ENCODE measurements at places on chromosomes 2 and 18. TPM values are rescaled to one million over a fixed set of nuclear protein-coding genes. Genes with fewer than 3 reads are reported as not detected.
A peak's percentile ranks its signal among the peaks of the same experiment; 100 is the strongest.

The IGFBP2 gene
- total RNA-seq, result 33.5 TPM

The SH3RF3 gene
- total RNA-seq, result 0.47 TPM

The NMUR1 gene
- total RNA-seq, result not detected

GRCh38 chr2:71130905-71131244 lies 441 bp downstream of the MPHOSPH10 start:
- no peak overlapping the region for H3K27ac ChIP-seq
- no peak for DNase-seq
- peaks cover 11% of the 10 kb centered on the region for H3K36me3 ChIP-seq

- no peaks in the 10 kb centered on the region for H3K36me3 ChIP-seq
- no peak overlapping the region for H3K4me3 ChIP-seq
- no peak overlapping the region for H3K27ac ChIP-seq
- DNase-seq, result no peak
- peaks cover 3% of the 10 kb centered on the region for H3K27me3 ChIP-seq
- H3K4me1 ChIP-seq, result no peaks in the 10 kb centered on the region
These were observed 97.7 kb downstream of the SOCS6 start for GRCh38 chr18:70386582-70386981.

GRCh38 chr2:11778923-11779757 lies 32.7 kb downstream of the LPIN1 start:
- no peaks in the 10 kb centered on the region for H3K27me3 ChIP-seq
- peak overlapping the region; percentile 74 for H3K4me3 ChIP-seq
- H3K27ac ChIP-seq, result peak overlapping the region; percentile 55
- H3K36me3 ChIP-seq, result peaks cover 62% of the 10 kb centered on the region

The SLC25A52 gene
- total RNA-seq, result not detected

DNA sequence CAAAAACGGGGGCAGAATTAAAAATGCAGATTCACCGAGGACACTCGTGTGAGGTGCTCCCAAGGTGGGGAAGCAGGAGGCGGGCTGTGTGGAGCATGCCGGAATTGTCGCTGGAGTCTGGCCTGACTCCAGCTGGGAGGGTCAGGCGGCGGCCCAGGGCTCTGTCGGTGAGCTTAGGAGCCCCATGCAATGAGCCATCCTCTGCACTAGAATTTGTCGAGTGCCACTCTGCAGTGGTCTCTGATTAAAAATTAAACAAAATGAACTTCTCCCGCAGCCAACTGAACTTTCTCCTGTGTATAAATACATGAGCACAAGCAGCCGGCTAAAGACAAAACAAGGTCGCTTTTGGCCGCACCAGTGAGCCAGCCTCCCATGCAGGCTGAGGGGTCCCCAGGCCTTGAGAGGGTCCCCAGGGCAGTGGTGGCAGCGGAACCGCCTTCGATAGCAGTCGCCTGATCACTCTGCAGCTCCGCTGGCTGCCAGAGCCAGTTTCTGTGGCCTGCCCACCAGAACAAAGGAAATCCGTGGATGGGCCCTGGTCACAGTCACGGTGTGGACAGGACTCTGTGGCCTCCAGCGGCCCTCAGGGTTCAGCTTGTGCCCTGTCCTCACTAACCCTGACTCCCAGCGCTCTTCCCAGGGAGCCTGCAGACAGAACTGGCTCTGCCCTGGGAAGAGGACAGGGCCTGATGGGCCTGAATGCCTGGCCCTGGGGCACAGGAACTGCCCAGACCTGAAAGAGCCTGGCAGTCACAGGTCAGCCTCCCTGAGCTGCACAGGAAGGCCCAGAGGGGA lies 201.3 kb downstream of the EIPR1 start:
- no peak for DNase-seq
- no peak overlapping the region for H3K27ac ChIP-seq
- H3K4me1 ChIP-seq, result no peaks in the 10 kb centered on the region

DNA sequence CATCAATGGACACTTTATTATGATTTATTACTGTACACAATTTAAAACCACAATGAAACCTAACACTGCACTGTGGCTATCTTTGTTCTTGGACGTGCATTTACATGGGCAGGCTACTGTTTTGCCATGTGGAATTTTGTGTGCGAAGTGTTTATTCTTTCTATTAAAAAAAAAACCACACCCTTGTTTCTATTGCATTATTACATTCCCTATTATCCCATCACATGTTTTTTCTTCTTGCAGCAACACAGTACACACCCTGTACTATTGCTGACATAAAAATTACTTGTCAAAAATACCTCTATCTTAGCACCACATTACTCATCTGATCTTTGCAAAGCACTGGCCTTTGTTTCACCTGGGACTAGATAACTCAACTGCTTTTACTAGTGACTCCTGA lies 1.5 kb downstream of the RNF152 start:
- no peak for DNase-seq
- H3K27ac ChIP-seq, result no peak overlapping the region
- H3K36me3 ChIP-seq, result no peaks in the 10 kb centered on the region
- H3K4me3 ChIP-seq, result no peak overlapping the region

DNA sequence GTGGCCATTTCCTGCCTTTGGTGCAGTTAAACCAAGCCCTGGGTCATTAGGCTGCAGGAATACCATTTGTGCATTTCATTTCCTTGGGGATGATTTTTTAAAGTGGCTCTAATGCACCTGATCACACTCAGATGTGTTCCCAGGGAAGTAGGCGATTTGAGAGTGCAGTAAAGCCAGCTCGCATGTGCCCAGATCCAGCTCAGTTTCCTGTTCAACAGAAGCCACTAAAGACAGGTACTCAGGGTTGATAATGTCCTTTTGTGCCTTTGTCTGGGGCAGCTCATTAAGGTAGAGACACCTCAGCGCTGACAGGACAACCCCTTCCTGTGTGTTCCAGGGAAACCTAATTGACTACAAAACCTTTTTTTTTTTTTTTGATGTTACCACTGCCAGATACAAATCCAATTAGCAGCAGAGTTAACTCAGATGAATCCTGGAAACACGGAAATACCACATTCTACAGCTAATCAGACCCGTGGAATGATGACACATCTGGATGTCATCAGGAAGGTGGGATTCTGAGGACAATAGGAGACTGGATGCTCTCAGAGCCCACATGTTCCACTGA lies 15.2 kb upstream of the CHRNA1 start:
- H3K4me1 ChIP-seq, result peaks cover 47% of the 10 kb centered on the region
- peak overlapping the region; percentile 95 for H3K27ac ChIP-seq
- peak overlapping the region; percentile 70 for H3K4me3 ChIP-seq

GRCh38 chr2:72340665-72341064 lies 193.0 kb upstream of the CYP26B1 start:
- H3K27ac ChIP-seq, result no peak overlapping the region
- H3K27me3 ChIP-seq, result no peaks in the 10 kb centered on the region
- H3K4me3 ChIP-seq, result no peak overlapping the region
- no peak for DNase-seq
- H3K4me1 ChIP-seq, result no peaks in the 10 kb centered on the region

The CRACDL gene
- 0.12 TPM for total RNA-seq

- H3K4me3 ChIP-seq, result no peak overlapping the region
- H3K36me3 ChIP-seq, result no peaks in the 10 kb centered on the region
These were observed 10.4 kb downstream of the MYT1L start for GRCh38 chr2:2320486-2321199.

DNA sequence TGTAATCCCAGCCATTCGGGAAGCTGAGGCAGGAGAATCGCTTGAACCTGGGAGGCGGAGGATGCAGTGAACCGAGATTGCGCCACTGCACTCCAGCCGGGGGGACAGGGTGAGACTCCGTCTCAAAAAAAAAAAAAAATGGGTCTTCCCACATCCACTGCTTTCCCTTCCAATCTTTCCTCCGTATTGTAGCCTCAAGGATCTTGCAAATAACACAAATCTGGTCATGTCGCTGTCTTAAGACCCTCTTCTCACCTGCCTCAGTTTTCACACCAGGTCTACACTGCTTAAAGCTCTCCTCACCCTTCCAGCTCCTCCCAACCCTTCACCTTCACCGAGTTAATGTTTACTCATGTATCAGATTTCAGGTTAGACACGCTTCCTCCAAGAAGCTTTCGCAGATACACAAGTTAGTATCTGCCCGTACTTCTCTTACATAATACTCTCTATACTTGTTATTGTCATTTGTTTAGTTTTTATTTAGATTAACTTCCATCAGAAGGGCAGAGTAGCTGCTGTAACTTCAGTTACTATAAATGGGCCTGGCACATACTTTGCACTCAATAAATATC lies 1.5 kb downstream of the IER3IP1 start:
- no peak overlapping the region for H3K27ac ChIP-seq
- H3K27me3 ChIP-seq, result peaks cover 2% of the 10 kb centered on the region
- H3K4me1 ChIP-seq, result peaks cover 2% of the 10 kb centered on the region
- no peak overlapping the region for H3K4me3 ChIP-seq
- peaks cover 4% of the 10 kb centered on the region for H3K36me3 ChIP-seq

DNA sequence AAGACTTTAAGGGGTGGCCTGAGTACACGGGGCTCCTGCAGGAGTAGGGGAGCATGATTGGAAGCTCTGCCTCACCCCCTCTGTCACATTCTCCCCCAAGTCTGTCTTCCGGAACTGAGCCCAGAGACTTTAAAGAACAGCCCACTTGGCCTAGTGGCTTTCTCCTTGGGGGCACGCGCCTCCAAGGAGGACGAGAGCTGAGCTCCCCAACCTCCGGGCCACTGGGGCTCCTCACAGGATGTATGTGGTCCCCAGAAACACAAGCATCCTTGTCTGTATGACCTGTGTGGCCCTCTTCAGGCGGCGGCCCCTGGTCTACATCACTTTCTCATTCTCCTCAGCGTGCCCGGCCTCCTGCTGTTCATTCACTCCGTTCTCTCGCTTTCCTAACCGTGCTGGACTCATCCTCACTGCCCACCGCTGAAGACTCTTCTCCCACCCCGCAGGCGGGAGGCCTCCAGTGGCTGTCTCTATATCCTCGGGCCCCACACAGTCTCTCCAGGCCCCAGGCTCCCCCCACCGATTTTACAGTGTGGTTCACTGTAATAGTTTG lies 23.7 kb downstream of the KCNF1 start:
- H3K27me3 ChIP-seq, result no peaks in the 10 kb centered on the region
- H3K27ac ChIP-seq, result no peak overlapping the region
- DNase-seq, result no peak
- H3K36me3 ChIP-seq, result no peaks in the 10 kb centered on the region
- H3K4me3 ChIP-seq, result no peak overlapping the region
- no peaks in the 10 kb centered on the region for H3K4me1 ChIP-seq

The COL4A3 gene
- total RNA-seq, result not detected

DNA sequence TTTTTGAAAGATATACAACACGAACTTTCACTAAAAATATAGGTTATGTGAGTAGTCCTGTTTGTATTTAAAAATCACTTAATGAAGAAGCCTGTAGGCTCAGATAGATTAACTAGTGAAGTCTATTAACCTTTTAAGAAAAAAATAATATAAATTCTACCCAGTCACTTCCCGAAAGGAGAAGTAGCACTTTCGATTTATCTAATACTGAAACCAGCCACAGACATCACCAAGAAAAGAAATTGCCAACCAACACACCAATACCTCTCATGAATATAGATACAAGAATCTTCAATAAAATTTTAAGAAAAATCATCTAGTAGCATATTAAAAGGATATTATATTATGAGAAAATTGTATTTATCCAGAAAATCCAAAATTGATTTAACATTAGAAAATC lies 160.5 kb downstream of the GALNT13 start:
- no peaks in the 10 kb centered on the region for H3K4me1 ChIP-seq
- H3K27ac ChIP-seq, result no peak overlapping the region
- no peak overlapping the region for H3K4me3 ChIP-seq
- no peak for DNase-seq
- H3K27me3 ChIP-seq, result no peaks in the 10 kb centered on the region

The HOXD12 gene
- total RNA-seq, result not detected

GRCh38 chr2:233413559-233414272 lies 59.4 kb downstream of the DGKD start:
- no peak overlapping the region for H3K4me3 ChIP-seq
- no peak for DNase-seq
- peaks cover 49% of the 10 kb centered on the region for H3K36me3 ChIP-seq
- peaks cover 64% of the 10 kb centered on the region for H3K4me1 ChIP-seq
- no peak overlapping the region for H3K27ac ChIP-seq

DNA sequence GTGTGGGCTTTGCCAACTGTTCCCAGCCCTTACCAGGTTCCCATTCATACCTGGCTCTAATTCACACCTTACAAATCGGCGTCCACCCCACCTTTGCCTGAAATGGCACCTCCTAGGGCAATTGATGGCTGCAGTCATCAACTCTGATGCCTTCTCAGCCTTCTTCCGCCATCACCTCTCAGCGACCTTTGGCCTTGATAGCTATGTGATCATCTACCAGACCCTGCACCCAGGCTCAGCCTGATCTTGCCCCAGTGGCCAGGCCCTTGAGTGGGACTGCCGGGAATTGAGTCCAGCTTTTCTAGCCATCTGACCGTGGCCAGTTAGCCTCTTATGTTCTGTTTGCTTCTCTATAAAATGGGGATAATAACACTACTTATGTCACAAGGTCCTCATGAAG lies 32.5 kb downstream of the PSD4 start:
- peaks cover 15% of the 10 kb centered on the region for H3K4me1 ChIP-seq
- H3K27me3 ChIP-seq, result no peaks in the 10 kb centered on the region
- DNase-seq, result no peak
- H3K27ac ChIP-seq, result peak overlapping the region; percentile 11
- peaks cover 17% of the 10 kb centered on the region for H3K36me3 ChIP-seq
- no peak overlapping the region for H3K4me3 ChIP-seq

- DNase-seq, result no peak
- H3K4me3 ChIP-seq, result no peak overlapping the region
- no peaks in the 10 kb centered on the region for H3K36me3 ChIP-seq
- H3K27me3 ChIP-seq, result peaks cover 16% of the 10 kb centered on the region
These were observed 261.3 kb downstream of the CLIP4 start for GRCh38 chr2:29376541-29376940.

The LDLRAD4 gene
- total RNA-seq, result 36.5 TPM

- peaks cover 3% of the 10 kb centered on the region for H3K27me3 ChIP-seq
- H3K4me1 ChIP-seq, result peaks cover 16% of the 10 kb centered on the region
- no peak overlapping the region for H3K4me3 ChIP-seq
- no peaks in the 10 kb centered on the region for H3K36me3 ChIP-seq
- H3K27ac ChIP-seq, result no peak overlapping the region
These were observed 42.8 kb upstream of the SMAD7 start for GRCh38 chr18:48993586-48993985.

GRCh38 chr2:48309900-48310299 lies 220.1 kb upstream of the STON1 start:
- no peak for DNase-seq
- peaks cover 27% of the 10 kb centered on the region for H3K36me3 ChIP-seq
- H3K4me3 ChIP-seq, result no peak overlapping the region
- H3K4me1 ChIP-seq, result peaks cover 19% of the 10 kb centered on the region

The RGPD3 gene
- total RNA-seq, result 0.21 TPM

DNA sequence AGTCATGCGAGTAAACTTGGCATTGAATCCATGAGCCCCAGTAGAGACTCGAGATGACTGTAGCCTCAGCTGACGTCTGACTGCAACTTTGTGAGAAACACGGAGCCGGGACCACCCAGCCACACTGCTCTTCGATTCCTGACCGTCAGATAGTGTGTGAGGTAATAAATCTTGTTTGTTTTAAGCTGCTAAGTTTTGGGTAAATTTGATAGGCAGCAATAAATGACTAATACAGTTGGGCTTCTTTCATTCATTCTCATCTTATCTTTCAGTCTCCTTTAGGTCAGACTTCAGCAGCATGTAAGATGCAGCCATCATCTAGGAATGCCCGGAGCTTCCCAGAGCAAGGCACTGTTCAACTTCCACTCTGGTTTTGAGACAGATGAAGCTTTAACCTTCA lies 8.0 kb upstream of the KLHL29 start:
- no peaks in the 10 kb centered on the region for H3K36me3 ChIP-seq
- H3K4me1 ChIP-seq, result peaks cover 18% of the 10 kb centered on the region
- DNase-seq, result no peak
- no peak overlapping the region for H3K27ac ChIP-seq

The FBXO48 gene
- total RNA-seq, result 1.2 TPM

The RIT2 gene
- not detected for total RNA-seq
